H4 (cell line): ENCODE measurements at places on chromosomes 5 and 9.

GRCh38 chr5:151406322-151406947, 41.0 kb upstream of the SLC36A1 start:
- DNase-seq, result peak; percentile 31

GRCh38 chr9:122263699-122264349, 816 bp downstream of the RBM18 start:
- no peak for DNase-seq

DNA sequence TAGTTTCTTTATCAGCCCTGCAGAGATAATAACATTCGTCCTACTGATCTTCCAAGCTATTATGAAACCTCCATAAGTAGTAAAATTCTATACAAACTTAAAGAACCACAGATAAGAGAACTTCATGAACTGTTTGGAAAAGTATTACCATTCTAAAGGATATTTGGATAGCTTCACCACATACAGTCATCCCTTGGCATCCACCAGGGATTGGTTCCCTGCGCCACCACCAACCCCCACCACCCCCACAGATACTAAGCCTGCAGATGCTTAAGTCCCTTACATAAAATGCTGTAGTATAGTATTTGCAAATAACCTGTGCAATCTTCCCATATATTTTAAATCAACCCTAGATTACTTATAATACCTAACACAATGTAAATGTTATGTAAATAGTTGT, 61.4 kb upstream of the SHISAL2B start:
- no peak for DNase-seq

GRCh38 chr9:69249337-69249736, 75.3 kb downstream of the TJP2 start:
- no peak for DNase-seq

DNA sequence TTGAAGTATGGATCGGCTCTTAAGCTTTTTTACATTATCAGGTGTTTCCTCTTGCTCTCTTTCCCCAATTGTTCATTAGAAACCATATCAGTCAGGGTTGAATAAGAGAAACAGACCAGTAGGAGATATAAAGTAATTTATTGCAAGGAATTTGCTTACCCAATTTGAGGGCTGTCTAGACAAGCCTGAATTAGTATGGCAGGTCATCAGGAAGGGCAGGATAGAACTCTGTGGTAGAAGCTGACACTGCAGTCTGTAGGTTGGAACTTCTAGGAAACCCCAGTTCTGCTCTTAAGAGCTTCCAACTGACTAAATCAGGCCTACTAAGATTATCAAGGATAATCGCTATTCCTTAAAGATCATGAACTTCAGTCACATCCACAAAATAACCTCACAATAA, 24.3 kb downstream of the ISOC1 start:
- no peak for DNase-seq

GRCh38 chr9:81825846-81826516, 102.2 kb upstream of the SPATA31D4 start:
- DNase-seq, result no peak

- DNase-seq, result no peak
Observed at GRCh38 chr9:5336688-5337087, 3.0 kb downstream of the RLN1 start.

DNA sequence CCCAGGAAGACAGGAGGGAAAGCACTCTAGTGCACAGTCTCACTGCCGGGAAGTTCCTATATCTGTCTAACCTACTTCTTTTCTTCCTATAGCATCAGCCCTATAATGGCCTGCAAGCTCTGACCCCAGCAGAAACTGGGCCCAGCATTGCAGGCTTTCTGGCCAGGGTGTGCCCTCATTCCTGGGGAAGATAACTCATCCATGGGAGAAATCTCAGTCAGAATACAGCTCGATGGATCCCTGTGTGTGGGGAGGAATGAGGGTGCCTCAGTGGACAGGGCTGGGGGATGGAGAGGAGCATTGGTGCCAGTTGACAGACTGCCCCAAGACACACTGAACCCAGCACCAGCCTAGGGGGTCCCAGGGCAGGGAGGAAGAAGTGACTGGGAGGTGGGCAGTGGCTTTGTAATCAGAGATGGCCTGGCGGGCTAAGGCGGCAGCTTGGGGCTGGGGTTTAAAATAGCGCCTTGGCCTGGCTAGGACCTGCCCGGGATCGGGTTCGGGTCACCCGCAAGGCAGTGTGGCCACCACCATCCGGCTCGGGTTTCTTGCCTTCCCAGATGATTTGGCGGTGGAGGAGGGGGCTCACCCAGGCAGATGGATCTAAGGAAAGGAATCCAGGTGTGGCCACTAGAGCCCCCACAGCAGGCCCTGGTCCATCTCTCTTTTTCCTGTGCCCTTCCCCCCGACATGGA, 7.6 kb upstream of the CXXC5 start:
- no peak for DNase-seq

DNA sequence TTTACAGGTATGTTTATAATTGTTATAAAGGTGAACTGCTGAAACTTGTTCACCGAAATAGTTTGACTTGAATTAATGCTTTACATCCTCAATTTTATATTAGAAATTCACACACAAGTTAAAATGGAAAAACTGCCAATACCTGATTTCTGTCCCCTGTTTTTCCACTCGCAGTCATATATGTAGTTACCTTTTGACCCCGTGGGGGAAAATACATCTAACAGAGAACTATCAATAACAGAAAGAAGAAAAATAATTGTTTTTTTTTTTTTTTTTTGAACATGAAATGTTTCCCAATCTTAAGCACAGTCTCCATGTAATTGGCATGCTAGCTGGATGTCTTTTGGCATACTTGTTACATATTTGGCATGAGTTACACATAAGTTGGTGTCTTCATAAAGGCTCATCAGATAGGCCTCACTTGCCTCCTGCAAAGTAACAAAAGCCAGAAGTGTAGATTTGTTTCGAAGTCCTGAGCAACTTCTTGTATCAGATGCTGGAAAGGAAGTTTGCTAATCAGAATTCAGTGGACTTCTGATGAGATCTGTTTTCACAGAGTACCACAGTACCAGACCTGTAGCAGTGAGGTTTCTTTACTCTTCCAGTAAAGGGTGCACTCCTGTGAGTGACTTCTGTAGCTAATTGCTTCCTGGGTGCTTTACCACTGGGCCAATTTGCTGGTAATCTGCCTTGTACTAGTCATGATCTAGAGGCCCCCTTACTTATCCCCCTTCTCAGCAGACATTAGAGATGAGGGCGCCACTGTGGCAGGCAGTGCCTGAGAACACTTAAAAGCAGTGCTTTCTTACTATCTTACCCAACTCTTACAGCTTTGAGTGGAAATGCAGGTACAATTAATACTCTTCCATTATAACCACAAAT, 36.2 kb upstream of the CXXC5 start:
- DNase-seq, result no peak
